ENCODE measurements at places on chromosomes 2 and 18.

- DNase-seq, result peak; percentile 41
Measured at GRCh38 chr2:16773080-16773713, 107.6 kb upstream of the CYRIA start.

GRCh38 chr2:66585587-66585986, 150.7 kb downstream of the MEIS1 start:
- DNase-seq, result no peak

DNA sequence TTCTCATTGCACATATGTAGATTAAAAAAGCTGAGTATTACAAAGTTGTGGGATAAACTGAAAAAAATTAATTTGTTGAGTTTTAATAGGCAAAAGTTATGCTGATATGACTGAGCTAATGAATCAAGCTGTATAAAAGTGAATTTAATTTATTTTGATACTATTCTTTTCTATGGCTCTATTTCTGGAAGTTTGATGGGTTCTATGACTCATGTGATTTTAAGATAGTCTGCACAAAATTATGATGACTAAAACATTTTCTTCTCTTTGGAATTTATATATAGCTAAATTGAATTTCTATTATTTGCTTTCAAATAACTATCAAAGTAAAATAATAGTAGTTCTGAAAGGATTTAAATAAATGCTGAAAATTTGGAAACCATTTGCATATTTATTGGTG, 71.0 kb upstream of the MMADHC start:
- no peak for DNase-seq

DNA sequence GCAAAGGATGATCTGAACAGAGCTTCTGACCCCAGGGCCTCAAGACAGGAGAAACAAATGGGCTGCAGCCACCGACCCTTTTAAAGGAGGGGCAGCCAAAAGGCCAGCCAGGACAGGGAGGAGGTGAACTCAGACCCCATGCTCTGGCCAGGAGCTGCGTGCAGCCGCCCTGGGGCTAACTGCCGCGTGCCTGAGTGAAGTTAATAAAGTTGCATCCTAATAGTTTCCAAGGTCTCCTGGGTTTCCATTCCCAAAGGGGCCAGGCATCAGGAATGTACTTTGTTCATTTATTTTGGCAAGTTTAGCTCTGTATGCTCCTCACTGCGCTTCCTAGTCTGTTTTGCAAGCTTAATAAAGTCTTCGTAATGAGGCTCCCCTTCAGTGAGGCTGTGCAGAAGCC, 60.7 kb downstream of the EN1 start:
- DNase-seq, result no peak

- no peak for DNase-seq
Measured at GRCh38 chr18:21904856-21905255, 164.3 kb downstream of the MIB1 start.

DNA sequence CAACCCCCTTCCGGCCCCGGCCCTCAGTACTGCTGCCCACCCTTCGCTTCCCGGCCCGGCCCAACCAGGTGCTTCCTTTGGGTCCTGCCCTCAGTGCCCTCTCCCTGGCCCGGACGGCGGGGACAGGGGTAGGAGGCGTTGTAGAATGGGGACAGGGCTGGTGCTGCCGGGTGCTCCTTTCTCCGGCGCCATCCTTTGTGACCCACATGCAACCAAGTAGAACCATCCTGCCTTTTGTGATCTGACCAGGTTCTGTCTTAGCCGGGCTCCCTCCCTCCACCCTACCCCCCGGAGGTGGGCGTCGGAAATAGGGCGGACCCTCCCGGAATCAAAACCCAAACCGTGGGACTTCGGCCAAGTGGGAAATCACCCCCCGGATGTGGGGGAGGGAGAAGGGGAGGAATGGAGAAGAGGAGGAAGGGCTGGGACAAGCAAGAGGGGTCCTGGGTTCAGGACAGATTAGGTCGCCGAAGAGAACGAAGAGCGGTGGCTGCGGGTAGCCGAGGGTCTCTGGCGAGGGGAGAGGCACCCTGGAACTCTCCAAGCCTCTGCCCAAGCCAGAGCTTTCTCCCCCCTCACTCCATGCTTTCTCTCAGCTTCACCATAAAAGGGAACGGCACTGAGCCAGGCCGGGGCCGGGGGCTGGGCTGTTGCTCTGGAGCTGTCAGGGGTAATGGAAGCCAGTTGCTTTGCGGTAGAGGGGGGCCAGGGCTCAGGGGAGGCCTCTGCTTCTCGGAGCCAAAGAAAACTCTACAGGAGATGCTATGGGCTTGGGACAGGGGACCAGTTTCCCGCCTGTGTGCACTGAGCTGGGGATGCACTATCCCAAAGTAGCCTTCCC, 756 bp upstream of the OST4 start:
- DNase-seq, result peak; percentile 60

GRCh38 chr2:146873056-146873455, 971.8 kb upstream of the ACVR2A start:
- no peak for DNase-seq

DNA sequence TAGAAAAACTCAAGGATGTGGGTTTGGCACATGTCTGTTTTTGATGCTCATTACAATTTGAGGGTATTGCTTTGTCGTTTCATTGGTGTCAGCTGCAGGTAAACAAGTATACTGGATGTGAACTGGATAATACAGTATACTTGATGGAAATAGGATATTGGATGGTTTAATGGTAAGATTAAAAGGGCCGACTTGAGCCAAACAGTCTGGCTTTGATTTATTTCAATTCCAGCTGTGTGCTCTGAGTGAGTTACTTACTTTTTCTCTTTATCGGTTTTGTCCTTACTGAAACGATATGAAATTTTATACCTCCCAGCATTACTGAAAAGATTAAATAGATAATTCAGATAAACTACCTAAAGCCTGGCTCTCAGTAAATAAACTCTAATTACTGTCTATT, 227.6 kb downstream of the ASXL3 start:
- no peak for DNase-seq

GRCh38 chr2:101868525-101868924, 123.2 kb upstream of the IL1R2 start:
- DNase-seq, result no peak

- DNase-seq, result no peak
Measured at GRCh38 chr2:223954401-223954800, 2.9 kb upstream of the MRPL44 start.

DNA sequence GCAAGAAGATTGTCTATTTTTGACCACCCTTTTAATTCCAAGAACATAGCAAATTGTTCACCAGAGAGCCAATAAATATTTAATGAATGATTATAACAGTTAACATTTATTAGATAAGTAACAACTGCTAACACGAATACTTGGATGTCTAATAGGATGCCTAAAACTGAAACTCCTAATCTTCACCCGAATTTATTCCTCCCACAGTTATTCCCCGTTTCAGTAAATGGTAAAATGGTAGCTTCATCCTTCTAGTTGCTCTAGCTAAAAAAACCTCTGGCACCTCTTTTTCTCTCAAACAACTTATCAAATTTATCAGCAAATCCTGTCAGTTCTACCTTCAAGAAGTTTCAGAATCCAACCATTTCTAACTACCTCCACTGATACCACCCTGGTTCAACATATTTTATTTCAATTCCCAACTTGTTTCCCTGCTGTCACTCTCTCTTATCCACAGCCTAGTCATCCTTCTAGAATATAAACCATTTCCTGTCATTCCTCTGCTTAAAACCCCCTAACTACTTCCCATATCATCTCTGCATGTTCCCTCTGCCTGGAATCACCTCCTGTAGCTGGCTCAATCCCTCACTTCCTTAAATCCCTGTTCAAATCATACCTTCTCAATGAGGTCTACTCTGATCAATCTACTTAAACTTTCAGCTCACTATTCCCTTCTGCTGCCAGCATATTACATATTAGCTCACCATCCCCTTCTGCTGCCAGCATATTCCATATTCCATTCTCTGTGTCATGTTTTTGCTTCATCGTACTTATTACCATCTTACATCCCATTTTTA, 93.8 kb downstream of the ROCK2 start:
- no peak for DNase-seq

GRCh38 chr18:11578799-11579198, 30.6 kb upstream of the SLC35G4 start:
- peak; percentile 38 for DNase-seq

- no peak for DNase-seq
Measured at GRCh38 chr2:200873560-200873959, 9.1 kb upstream of the CLK1 start.

GRCh38 chr18:57890266-57890665, 87.2 kb upstream of the ATP8B1 start:
- no peak for DNase-seq

DNA sequence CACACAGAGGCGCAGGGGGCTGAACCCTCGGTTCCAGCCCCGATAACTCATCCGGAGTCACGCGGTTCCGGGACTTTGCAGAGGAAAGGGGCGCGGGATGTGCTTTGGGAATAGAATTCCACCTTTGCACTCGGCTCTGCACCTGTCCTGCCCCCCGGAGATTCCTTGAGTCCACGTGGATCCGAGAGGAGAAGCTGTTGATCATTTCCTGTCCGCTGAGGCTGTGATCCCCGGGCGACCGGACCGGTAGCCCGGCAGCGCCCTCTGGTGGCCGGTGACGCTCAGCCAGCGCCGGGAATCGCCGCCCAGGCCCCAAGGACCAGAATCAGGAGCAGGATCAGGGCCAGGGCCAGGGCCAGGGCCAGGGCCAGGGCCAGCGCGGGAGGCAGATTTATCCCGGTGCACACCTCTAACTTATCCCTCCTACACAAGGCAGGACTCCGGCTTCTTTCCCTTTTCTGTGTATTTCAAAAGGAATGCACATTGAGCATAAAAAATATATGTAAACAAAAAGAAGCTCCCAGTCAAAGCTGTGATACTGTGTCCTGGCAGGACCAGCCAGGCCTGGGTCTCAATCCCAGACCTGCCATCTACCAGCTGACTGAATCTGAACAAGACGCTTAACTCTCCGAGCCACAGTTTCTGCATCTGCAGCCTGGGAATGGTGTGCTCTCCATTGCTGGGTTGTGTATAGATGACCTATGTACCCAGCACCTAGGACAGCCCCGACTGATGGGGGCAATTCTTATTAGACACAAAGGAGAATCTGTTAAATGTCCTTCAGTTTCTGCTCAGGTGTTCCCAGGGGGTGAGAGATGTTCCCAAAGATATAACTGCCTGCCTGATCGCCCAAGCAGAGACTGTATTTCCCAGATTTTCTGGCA, 8.5 kb upstream of the SPATA3 start:
- DNase-seq, result peak; percentile 92

- DNase-seq, result no peak
Measured at GRCh38 chr2:226638576-226638975, 161.0 kb downstream of the IRS1 start.

DNA sequence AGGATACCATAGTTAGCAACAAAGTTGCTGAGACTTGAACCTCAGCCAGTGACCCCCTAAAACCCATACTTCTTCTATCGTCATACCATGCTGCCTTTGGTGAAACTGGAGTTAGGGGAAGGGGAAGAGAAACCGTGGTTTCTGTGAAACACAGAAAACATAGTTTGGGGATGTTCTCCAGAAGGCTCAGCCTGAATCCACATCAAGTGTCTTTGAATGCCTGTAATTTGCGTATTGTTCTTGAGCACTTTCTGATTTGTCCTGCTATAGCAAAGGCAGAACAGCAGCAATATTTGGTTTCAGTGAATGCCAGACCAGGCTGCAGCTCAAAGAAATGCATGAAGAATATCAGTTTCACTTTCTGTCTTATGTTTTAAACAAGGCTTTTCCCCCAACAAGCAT, 258.7 kb downstream of the TTC32 start:
- DNase-seq, result no peak

- no peak for DNase-seq
Measured at GRCh38 chr18:3720818-3721545, 271.0 kb downstream of the TGIF1 start.

GRCh38 chr2:72037261-72037666, 110.4 kb downstream of the CYP26B1 start:
- peak; percentile 8 for DNase-seq

GRCh38 chr2:7736646-7737305, 819.6 kb downstream of the RNF144A start:
- DNase-seq, result no peak

- no peak for DNase-seq
Measured at GRCh38 chr2:157899125-157899839, 23.2 kb upstream of the ACVR1 start.

GRCh38 chr2:232613538-232614134, 19.8 kb upstream of the EFHD1 start:
- no peak for DNase-seq

GRCh38 chr2:127381762-127382161, 6.0 kb downstream of the MAP3K2 start:
- no peak for DNase-seq

GRCh38 chr2:65420712-65421431, 11.5 kb downstream of the SPRED2 start:
- peak; percentile 62 for DNase-seq

GRCh38 chr2:190378880-190379237, 29.3 kb upstream of the MFSD6 start:
- DNase-seq, result no peak

DNA sequence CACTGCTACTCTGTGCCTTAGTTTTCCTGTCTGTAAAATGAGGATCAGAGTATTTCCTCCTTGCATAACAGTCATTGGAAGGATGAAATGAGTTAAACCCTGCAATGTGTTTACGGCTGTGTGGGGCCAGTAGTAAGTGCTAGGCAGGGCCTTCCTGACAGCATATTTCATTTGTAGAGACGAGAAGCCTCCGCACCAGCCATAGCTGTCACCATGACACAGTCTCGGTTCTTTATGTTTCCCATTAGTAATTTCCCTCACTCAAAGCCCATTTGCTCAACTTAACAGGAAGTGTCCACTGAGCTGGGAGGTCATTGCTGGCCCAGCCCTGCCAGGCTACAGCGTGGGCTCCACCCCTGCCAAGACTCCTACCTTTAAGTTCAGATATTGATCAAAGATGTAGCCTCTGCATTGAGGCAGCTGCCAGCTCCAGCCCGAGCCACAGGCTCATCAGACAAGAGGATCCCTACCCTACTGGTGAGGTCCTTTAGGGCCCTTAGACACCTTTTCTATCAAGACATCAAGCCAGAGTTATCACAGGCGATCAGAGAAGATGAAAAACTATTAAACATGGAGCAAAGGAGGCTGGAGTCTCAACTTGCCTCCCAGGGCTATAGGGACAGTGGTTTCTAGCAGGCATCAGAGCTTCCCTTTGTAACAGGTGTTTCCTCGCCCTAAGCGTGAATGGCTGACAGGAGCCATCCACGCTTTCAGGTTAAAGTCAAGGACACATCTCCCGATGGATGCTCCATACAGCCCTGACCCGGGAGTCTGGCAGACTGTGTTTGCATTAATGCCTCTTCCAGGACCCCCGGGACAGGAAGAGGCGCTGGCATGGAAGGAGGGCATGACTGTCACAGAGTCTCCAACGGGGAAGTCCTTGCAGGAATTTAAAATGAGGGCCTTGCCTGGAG, 251.7 kb downstream of the NDUFA10 start:
- no peak for DNase-seq

DNA sequence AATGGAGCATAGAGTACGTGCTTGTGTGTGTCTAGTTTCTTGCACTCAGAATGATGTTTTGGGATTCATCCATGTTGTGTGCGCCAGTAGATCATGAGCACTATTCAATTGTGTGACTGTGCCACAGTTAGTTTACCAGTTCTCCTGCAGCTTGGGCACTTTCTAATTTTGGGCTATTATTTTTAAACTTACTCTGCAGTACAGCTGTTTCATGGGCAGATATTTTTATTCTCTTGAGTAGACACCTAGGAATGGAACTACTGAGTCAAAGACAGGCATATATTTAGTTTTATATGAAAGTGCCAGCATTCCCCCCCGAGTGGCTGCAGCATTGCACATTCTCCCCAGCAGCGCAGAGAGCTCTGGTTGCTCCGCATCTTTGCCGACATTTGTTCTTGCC, 74.8 kb downstream of the IL1R2 start:
- no peak for DNase-seq

GRCh38 chr18:79870301-79871025, 72.7 kb downstream of the KCNG2 start:
- DNase-seq, result no peak

Data from GM13976 (cell line).